ENCODE measurements at places on chromosomes 2 and 18. TPM values are rescaled to one million over a fixed set of nuclear protein-coding genes. Genes with fewer than 3 reads are reported as not detected.

DNA sequence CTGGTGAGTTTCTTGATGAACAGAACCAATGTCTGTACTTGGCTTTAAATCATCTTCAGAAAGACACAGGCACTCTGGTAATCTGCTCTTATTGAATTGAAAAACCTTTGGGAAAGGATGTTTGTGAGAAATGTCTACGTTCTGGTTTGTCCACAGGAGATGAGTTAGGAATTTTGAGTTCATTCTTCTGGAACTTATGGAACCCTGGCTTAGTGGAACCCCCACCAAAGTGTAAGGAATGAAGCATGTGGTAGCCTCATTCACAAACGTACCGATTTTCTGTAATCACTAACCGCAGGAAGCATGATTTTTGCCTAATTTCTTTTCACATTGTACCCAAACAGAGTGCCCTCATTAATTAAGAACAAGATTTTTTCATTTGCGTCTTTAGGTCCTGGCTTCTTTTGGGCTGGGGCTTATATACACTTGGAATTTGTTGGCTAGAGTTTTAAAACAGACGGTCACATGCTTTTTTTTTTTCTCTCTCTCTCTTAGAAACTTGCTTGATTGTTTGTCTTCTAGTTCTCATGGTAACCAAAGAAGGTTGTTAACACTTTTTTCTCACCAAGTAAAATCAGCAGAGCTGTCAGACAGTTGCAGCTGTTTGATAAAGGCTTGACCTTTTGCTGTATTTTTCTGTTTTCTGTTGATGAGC, 314.1 kb upstream of the THUMPD2 start:
- no peak for DNase-seq

- no peak for DNase-seq
Measured at GRCh38 chr2:176138526-176138922, 9.0 kb downstream of the HOXD8 start.

- peak; percentile 48 for DNase-seq
Measured at GRCh38 chr2:8676191-8676920, 5.5 kb upstream of the ID2 start.

DNA sequence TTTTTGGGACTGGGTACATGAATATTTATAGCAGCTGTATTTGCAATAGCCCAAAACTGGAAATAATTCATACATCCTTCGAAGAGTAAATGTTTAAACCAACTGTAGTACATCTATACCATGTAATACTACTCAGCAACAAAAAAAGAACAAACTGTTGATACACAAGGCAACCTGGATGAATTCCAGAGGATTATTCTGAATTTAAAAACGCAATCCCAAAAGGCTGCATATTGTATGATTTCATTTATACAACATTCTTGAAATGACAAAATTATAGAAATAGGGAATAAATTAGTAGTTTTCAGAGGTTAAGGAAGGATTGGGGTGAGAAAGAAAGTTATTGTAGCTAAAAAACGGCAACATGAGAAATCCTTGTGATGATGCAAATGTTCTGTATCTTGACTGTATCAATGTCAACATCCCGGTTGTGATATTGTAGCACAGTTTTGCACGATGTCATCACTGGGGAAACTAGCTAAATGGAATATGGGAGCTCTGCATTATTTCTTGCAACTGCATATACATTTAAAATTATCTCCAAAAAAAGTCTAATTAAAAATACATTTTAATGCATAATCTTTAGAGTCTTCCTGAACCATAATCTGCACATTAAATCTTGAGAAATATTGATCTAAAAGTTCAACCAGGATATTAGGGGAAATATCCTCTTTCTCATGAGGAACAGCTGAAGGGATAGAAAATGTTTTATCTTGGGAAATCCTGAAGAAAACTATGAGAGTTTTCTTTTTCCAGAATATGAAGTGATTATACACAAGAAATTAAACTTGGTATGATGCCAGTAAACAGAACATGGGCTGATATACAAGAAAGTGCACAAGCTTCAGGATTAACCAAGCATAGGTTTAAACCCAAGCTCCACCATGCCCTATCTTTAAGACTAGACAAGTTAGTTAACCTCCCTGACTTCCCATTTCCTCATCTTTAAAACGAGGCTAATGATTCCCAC, 21.9 kb downstream of the EVA1A start:
- no peak for DNase-seq

- DNase-seq, result no peak
Measured at GRCh38 chr2:114056294-114057143, 166.6 kb downstream of the ACTR3 start.

DNA sequence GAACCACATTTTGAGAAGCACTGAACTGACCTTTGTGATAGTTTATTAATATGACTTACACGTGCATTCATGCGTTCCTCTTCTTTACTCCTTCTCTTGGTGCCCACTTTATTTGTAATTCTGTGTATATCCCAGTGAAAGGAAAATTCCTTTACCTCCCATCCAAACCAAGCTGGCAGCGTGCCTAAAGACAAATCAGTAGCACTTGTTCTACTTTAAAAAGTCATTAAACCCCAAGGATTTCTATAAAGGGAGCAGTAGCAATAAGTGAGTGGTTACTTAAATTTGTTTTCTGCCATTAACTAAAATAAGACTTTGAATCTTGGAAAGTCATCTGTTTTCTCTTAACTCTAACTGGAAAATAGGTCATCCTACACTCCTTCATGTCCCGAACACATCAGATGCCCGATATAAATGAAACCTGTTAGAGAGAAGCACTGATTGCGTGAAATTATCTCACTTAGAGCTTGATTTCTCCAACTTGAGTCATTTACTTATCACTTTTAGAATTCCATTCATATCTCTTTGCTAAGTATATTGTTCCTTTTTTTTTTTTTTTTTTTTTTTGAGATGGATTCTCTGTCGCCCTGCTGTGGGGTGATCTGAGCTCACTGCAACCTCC, 10.7 kb downstream of the PIK3C3 start:
- DNase-seq, result no peak

DNA sequence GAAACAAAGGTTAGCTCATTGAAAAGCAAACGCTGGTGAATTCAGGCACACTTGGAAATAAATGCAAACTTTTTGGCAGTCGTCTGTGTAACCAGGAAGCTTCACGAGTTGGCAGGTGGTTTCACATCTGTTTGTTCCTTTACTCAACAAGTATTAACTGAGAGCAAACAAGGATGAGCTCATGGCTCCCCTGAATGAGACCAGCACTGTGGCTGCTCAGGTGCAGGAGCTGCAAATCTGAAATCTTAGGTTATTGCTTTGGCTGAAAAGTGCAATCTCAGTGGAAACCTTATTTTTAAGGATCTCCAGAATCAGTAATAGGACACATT, 46.3 kb downstream of the SH3RF3 start:
- no peak for DNase-seq

DNA sequence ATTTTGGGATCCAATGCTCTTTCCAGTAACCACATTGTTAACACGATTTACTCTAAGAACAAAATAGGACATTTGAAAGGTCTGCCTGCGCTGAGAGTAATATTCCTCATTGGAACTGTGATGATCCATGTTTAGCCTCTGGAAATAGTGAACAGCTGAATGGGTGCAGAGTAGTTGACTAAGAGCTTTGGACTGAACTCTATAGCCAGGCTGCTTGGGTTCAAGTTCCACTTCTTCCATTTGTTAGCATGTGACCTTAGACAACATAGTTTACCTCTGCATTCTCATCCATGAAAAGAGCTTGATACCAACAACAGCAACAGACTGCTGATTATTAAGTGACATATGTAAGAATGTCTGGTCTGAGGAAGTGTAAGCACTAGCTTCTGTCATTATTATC, 128.3 kb upstream of the MMADHC start:
- DNase-seq, result no peak

GRCh38 chr2:111900859-111901258, 2.5 kb downstream of the MERTK start:
- peak; percentile 42 for DNase-seq

DNA sequence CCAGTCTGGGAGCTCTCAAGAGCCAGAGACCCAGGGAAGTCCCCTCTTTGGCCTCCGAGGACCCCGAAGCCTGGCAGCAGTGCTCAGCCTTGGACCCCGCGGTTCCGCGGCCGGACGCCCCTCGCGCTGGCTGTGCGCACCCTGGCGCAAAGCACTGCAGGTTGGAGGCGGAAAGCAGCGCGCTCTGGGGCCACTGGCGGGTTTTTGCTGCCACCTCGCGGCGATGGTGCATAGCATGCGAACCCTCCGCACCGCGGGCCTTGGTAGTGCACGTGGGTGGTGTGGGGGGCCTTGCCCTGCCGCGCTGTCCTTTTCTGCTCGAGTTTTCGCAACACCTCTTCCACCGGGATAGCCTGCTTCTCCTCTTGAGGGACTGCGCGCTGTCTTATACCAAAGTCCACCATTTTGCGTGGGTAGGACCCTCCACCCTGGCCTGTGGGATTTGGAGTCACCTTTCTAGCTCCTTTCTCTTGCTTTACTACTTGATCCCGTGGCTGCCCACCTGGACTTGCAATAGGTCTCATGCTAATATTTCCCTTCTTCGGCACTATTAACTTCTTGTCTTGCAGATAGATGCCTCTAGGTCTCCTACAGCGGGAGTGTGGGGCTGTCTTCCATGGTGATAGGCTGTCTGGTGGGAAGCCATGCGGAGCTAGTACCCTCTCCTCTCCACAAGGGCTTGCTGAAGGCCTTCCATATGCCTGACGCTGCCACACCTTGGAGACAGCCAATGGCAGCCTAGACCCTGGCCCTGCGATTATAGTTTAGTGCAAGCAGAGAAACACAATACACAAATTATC, 14.3 kb downstream of the SIX3 start:
- peak; percentile 90 for DNase-seq

DNA sequence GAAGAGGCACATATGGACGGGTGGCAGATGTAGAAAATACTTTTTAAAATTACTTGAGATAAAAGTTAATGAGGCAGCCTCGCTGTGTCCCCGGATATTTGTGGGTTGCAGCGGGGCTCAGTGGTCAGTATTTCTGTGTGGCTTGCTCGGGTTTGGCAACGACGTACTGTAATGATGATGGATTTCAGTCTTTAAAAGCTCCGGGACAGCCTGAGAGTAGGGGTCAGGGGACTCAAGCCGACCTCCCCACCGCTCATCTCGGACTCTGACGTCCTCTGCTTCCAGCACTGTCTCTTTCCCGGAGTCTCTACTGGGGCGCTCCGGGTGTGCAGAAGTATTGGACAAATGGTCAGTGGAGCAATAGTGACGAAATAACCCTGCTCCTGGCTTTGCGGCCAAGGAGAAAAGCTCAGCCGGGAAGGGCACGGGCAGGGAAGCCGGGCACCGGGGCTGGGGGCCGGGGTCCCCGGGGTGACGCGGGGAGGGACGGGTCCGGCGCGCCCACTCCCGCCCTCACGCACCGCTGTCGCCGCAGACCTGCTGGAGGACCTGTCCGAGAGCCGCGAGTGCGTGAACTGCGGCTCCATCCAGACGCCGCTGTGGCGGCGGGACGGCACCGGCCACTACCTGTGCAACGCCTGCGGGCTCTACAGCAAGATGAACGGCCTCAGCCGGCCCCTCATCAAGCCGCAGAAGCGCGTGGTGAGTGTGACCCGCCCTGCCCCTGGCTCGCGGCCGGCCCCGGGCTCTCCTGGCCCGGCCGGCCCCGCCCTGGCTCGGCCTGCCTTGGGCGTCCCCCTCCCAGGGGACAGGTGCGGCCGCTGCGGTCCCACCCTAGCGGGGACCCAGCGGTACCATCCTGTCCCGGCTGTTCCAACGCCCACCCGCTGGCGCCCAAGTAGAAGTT, 7.3 kb downstream of the GATA6 start:
- peak; percentile 41 for DNase-seq

- DNase-seq, result no peak
Measured at GRCh38 chr2:196167666-196168065, 3.7 kb downstream of the STK17B start.

GRCh38 chr2:122180972-122181371, 425.5 kb downstream of the TSN start:
- DNase-seq, result no peak

GRCh38 chr2:47056868-47057686, 98.0 kb downstream of the STPG4 start:
- DNase-seq, result no peak

- no peak for DNase-seq
Measured at GRCh38 chr2:98731894-98732349, 990 bp upstream of the MGAT4A start.

- DNase-seq, result no peak
Measured at GRCh38 chr2:236754271-236754944, 184.8 kb downstream of the ACKR3 start.

DNA sequence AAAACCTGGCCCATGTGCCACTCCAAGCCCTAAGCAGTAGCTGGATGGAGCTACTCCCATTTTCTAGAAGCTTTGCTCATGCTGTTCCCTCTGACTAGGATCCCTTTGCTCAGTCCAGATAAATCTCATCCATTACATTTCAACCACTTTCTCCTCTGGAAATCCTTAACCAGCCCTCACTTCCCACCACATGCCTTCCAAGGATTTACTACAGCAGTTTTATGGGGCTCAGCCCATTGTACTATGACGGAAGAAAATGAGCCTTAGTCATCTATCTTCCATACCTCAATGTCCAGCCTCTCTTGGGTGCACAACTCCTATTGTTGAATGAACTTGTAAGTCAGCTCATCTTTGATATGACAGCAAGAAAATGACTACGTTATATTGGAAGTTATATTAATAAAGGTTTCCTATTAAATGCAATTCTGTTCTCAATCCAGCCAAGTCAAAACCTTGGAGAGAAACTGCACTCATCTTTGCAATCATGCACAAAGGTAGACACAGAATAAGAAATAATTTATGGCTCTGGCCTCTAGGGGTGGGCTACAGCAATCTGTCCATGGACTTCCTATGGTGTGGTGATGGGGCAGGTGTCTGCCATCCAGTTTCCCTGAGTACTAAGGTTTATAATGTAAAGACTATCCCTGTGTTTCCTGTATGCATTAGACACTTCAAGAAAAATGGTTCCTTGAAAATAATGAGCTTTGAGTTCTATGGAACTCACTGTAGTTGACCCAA, 3.4 kb downstream of the B4GALT6 start:
- no peak for DNase-seq

DNA sequence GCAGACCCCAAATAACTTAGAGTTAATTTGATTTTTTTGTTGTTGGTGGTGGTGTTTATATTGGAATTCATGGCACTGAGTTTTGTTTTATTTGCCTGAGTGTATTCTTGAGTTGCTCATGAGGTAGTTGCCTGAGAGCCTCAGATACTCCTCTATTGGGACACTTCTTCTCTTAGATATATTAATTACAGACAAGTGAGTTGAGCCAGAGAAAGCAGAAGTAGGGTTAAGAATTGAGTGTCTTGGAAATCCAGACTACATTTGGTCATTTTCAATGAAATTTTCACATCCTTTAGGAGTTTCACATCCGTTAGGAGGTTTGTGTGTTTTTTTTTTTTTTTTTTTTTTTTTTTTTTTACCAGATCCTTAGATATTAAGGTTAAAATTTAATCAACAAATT, 29.0 kb downstream of the FMNL2 start:
- DNase-seq, result no peak

Gene ESPNL
- total RNA-seq, result 1.4 TPM

Gene RAB27B
- 0.80 TPM for total RNA-seq

Gene FAM237A
- not detected for total RNA-seq

Gene PMAIP1
- 162 TPM for total RNA-seq

Gene CFAP65
- total RNA-seq, result 0.48 TPM

Gene CXCR4
- 1.3 TPM for total RNA-seq
